Cardiac fibroblast (primary cell): ENCODE measurements at places on chromosomes 1 and 21.

GRCh38 chr21:36255663-36256062 lies 64.3 kb upstream of the MORC3 start:
- DNase-seq: no peak

GRCh38 chr21:31352836-31353235 lies 8.8 kb upstream of the TIAM1 start:
- DNase-seq: no peak

DNA sequence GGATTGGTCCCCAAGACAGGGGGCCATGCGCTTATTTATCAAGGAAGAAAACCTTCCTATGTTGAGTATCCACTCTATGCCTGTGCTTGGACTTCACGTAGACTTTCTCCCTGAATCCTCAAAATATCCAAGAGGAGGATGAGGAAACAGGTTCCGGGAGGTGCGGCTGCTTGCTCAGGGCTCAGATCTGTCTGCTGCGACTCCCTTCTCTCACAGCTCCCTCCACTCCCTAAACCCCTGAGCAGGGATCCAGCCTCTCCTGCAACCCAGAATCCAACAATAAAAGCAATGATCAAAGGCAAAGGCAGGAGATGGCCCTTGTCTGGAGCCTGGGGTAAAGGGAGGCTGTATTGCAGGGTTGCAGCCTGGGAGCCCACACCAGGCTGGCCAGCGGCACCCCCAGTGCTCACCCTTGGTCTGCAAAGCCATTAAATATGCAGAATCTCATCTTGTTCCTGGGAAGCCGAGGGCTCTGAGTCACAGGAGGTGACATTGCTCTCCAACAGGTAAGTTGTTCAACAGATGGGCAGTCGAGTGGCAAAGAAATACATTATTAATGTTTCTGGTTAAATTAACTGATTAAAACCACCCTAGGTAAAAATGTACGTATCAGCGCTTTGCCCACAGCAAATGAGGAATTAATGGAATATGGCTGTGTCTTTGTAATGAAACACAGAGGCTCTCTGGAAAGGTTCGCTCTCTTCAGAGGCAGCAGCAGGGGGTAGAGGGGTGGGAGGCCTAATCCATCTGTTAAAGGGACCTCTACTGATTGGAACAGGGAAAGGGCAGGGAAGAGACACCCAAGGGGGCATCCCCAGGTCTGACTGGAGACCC lies 111.5 kb downstream of the GRIK3 start:
- no peak for DNase-seq

- no peak for DNase-seq
Measured at GRCh38 chr1:62450301-62450700, 13.5 kb downstream of the USP1 start.

GRCh38 chr1:105608713-105609112 lies 1447.8 kb upstream of the PRMT6 start:
- peak; percentile 9 for DNase-seq

DNA sequence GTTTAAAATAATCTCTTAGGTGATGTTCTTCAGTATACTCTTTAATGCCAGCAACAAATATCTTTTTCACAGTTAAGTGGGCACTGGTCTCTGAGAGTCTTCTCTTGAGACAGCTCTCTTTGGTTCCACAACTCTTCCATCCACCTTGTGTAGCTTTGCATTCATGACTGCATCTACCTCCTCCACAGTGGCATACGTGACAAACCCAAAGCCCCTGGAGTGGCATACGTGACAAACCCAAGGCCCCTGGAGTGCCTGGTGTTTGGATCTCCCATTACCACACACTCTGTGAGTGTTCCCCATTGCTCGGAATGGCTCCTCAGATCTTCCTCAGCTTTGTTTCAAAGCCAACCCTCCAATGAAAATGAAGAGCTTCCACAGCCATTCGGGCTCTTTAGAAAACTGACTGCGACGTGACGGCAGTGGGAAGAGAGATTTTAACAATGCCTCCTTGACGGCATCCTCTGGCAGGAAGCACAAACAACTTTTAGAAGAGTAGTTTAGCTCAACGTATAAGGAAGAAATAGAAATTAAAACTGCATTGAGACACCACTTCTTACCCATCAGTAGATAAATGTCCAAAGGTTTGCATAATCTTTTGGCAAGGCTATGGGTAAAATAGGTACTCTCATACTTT lies 45.8 kb downstream of the SLC30A7 start:
- DNase-seq: no peak

DNA sequence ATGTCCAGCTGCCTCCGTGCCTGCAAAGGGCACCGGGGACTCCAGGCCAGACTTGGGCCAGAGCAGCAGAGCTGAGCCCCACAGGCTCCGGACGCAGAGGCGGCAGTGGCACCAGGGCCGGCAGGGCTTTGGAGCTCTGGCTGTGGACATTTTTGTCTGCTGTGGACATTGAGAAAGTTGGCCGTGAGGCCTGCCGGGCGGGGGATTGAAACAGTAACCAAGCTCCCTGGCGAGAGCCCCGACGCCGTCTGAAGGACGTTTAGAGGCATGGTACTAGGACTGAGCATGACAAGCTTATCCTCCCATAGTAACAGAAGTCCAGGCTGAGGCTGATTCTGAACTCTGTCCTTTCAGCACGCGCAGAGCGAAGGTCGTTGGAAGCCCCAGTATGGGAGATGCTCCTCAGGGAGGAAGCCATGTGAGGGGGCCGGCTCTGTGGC lies 323.8 kb downstream of the AMY1C start:
- no peak for DNase-seq

GRCh38 chr21:16708101-16708835 lies 804.6 kb upstream of the CXADR start:
- DNase-seq: peak; percentile 38

DNA sequence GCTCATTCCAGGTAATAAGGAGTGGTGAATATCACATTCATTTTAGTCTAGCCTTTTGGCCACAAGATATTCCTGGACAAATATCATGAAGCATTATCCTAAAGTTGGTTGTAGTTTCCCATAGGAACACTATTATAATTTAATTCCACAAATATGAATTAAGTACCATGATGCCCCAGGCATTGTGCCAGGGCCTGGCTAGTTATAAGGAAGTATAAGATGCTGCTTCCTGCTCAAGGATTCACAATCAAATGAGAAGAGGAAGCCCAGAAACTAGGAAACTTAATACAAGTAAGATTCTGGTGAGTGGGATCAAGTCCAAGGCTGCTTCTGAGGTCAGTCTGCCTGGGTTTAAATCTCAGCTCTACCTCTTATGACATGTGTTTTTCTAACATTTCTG lies 30.6 kb upstream of the ZP4 start:
- no peak for DNase-seq

DNA sequence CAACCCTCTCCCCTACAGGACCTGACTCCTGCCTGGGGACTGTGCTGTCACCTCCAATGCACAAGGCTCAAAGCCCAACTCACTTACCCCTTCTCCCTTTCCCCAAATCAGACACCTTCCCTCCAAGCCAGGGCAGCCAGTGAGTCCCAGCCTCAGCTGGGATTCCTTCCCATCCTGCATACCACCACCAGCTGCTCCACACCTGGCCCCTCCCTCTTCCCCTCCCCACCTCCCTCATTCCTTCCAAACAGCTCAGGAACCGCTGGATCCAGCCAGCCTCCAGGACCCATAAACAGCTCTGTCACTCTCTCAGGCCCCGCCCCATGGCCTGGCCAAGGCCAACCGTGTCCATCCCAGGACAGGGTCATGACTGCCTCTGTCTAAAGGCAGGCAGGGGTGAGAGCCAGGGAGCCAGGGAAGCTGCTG lies 41.4 kb downstream of the ACOT7 start:
- DNase-seq: no peak

GRCh38 chr1:38062361-38063288 lies 16.0 kb upstream of the POU3F1 start:
- no peak for DNase-seq

GRCh38 chr1:50610563-50610962 lies 187.3 kb upstream of the DMRTA2 start:
- DNase-seq: no peak

GRCh38 chr1:35298464-35298863 lies 30.0 kb downstream of the ZMYM4 start:
- DNase-seq: peak; percentile 60

- DNase-seq: no peak
Measured at GRCh38 chr1:28010969-28011368, 51.2 kb downstream of the XKR8 start.

DNA sequence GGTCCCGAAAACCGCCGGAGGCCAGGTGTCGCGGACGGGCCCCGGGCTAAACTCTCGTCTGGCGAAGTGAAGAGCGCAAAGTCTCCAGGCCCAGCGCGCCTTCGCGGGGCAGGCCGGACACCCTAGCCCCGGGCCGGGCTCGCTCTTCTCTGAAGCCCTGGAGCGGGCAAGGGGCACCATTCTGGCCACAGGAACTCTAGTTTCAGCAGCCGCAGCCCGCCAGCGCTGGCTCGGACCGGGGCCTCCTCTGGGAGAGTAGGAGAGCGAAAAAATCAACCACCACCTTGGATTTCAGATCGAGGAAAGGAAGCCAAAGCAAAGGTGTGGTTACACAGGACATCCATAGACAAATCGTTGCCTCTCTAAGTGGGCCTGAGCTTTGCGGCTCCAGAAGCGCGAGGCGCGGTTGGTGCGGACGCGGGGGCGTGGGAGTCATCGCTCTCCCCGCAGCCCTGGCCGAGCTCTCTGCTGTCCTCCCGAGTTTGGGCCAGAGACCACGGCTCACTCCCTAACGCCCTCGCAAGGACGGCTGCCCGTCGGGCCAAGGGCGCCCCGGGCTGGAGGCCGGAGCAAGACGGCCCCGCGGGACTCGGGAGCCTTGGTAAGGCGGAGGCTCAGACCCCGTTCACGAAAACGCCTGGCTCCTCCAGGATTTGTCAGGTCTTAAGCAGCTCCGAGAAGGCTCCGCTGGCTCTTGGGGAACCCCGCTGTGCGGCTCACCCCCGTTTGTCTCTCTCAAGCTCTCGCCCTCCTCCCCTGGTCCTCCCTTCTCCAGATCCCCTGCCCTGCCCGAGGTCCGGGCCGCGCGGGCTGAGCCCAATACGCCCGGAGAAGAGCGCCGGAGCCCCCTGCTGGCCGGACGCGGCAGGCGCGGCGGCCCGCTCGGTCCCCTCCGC lies 132.9 kb upstream of the DPYD start:
- peak; percentile 83 for DNase-seq

- peak; percentile 15 for DNase-seq
Measured at GRCh38 chr1:82398357-82398756, 597.6 kb downstream of the ADGRL2 start.

GRCh38 chr1:110876748-110877341 lies 3.9 kb downstream of the CD53 start:
- DNase-seq: no peak

DNA sequence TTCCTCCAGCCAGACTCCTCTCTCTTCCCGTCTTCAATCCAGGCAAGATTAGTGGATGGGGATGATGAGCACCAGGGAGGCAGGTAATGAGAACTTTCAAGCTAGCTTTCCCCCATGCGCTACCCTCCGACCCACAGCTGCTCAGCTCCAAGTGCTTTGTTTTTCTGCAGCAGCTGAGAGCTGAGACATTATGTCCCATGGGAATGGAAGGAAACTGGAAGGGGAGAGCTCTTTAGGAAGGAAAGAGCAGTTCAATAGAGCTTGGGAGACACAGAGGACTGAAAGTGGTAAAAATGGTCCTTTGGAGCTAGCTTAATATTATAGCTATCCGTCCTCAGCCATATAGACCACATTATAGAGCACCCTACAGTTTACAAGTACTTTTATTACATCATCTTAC lies 39.8 kb downstream of the RAB3B start:
- no peak for DNase-seq

- no peak for DNase-seq
Measured at GRCh38 chr1:168499688-168500049, 44.1 kb downstream of the XCL2 start.

DNA sequence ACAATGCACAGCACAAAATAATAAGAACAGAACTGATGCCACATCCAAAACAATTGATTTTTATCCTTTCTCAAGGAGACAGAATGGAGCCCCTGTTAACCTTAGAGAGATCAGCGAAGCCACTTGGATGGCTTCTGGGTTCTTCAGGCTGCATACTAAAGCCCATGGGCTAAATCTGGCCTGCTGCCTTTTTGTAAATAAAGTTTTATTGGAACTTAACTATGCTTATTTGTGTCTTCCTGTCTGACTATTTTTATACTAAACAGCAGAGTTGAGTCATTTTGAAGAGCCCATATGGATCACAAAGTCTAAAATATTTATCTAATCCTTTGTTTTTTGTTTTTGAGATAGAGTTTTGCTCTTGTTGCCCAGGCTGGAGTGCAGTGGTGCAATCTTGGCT lies 16.3 kb upstream of the PPM1J start:
- no peak for DNase-seq

DNA sequence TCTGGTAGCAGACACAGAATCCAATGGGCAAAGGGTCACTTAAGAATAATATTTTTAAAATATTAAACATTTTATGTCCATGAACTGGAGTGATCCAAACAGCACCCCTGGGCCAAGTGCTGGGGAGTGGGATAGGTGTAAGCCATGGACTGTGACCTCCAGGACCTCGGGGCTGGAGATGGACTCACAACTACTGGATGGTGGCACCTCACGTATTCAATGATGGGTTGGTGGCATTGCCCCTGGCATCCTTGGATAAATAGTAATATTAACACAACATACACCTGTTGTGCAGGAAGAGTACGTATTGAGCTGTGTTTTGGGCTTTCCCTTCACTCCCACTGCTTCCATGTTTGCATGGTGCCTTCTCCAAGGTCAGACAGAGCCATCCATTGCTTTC lies 39.3 kb upstream of the TENT5C start:
- no peak for DNase-seq

DNA sequence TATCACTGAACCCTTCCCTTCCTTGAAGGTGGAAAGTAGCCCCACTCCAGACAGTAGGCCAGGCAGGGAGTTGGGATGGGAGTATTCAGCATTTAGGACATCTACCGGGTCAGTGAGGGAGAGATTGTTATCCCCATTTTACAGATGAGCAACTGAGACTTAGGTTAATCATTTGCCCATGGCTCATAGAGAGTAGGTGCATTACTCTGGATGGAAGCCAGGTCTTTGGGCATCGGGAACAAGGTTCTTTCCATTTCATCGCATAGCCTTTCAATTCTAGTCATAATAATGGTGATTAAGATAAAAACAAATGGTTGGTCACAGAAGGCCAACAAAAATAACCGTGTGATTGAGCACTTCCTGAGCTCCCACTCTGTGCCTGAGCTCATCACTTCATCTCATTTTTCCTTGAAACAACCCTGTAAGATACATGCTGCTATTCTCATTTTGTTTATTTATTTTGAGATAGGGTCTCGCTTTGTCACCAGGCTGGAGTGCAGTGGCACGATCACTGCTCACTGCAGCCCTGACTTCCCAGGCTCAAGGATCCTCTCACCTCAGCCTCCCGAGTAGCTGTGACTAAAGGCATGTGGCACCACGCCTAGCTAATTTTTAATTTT lies 64.8 kb downstream of the NAV1 start:
- DNase-seq: no peak

GRCh38 chr1:49026230-49026811 lies 249.6 kb upstream of the BEND5 start:
- no peak for DNase-seq
